ENCODE measurements at places on chromosomes 1 and 21.
A peak's percentile ranks its signal among the peaks of the same experiment; 100 is the strongest.

DNA sequence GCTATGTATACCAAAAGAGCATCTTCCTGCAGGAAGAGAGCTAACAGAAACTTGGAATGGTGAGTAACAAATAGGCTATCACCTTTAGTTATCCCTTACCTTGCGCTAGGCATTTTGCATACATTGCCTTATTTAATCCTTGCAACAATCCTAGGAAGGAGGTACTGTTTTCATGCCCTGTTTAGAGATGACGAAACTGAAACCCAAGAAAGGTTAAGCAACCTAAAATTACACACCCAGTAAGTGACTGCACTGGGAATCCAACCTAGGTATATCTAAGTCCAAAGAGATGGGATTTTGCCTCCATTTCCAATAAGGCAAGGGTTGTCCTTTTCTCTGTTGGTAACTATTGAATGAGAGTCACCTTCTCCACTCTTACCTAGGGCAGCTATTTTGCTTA is 144.5 kb downstream of the TM2D1 start:
- no peak for DNase-seq

- no peak for DNase-seq
These were observed 447.8 kb downstream of the USP25 start for GRCh38 chr21:16177532-16177931.

DNA sequence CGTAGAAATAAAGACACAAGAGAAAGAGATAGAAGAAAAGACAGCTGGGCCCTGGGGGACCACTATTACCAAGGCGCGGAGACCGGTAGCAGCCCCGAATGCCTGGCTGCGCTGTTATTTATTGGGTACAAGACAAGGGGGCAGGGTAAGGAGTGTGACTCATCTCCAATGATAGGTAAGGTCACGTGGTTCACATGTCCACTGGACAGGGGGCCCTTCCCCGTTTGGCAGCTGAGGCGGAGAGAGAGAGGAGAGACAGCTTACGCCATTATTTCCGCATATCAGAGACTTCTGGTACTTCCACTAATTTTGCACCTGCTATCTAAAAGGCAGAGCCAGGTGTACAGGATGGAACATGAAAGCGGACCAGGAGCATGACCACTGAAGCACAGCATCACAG is 4.1 kb upstream of the TPRG1L start:
- no peak for DNase-seq

- no peak for DNase-seq
These were observed 28.5 kb downstream of the TEX35 start for GRCh38 chr1:178541379-178541778.

DNA sequence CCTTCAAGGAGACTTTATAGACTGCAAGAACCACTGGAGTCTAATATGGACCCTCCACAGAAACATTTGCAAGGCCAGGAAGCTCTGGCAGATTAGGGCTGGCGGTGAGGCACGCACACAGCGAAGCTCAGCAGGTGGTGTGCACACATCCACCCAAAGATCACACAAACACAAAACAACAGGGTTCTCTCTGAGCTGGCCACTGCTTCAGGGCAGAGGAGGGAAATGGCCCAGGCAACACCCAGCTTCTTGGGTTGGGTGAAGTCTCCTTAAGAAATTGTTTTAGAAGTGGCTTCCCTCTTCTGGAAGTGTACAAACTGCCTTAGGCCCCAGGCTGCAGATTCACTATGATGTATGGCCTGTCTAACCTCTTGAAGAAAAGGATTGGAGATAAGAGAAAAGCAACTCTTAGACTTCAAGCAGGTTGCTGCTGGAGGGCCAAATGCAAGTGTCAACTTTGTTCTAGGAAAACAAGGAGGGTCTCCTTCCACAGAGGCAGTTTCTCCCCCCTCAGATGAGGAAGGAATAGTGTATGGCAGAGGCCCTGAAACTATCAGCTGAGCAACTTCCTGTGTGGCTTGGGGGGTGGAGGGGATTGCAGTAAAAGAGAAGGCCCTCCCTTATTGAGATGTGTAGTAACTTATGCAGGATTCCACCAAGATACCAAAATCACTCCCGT is 2.0 kb downstream of the RCSD1 start:
- DNase-seq: no peak

DNA sequence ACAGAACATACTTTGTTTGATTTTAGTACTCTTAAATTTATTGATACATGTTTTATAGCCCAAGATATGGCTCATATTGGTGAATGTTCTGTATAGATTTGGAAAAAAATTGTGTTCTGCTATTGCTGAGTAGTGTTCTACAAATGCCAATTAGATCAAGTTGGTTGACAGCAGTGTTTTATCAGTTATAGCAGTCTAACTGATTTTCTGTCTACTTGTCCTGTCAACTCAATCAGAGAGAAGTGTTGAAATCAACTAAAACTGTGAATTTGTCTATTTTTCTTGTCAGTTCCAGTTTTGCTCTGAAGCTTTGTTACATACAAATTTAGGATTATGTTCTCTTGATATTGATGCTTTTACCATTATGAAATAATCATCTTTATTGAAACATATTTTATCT is 14.7 kb upstream of the MT1HL1 start:
- DNase-seq: no peak

DNA sequence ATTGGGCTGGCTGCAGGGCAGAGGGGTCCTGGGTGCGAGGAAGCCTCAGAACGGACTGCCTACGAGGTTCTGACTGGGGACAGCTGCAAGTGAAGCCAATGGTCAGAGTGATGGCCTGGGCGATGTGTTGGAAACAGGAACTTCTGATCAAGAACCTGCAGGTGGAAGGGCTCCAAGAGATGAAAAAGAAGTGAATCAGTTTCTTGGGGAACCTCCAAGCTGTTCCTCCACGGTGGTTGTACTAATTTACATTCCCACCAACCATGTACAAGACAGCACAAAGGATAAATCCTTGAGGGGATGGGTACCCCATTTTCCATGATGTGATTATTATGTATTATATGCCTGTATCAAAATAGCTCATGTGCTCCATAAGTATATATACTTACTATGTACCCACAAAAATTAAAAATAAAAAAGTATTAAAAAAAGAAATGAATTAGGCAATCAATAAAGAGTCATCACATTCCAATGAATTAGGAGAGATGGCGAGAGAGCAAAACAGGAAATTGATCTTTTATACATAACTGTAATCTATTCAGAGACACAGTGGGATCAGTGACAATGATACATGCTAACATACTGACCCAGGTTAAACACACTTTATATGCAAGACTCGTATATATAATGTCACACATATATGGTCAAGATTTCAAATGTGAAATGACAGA is 58.1 kb downstream of the PTPN14 start:
- no peak for DNase-seq

GRCh38 chr1:154422521-154422920 is 17.4 kb downstream of the IL6R start:
- no peak for DNase-seq

GRCh38 chr21:46295996-46296752 is 10.0 kb downstream of the YBEY start:
- DNase-seq: peak; percentile 67

GRCh38 chr21:43809346-43809799 is 20.0 kb downstream of the RRP1 start:
- no peak for DNase-seq

DNA sequence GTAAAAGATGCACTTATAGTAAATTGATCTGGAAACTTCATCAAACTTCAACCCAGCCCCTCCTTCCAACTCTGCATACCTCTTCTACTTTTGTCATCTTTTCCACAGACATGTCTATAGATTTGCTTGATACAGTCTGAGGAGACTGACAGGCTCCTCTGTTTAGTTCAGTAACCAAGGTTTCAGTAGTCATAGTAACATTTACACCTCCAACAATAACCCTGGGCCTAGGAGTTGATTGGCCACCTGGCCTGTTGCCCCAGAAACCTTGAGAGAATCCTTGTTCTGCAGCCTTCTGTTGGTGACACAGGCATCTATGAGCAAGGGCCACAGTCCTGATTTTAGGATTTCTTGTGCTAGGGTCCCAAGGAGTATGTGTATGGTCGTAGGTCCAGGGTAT is at the start of gene CFAP141:
CFAP141 (minus strand) TSS at position 138 of the 400 bp plus-strand sequence; CDS start at position 112, 26 bp downstream.
- DNase-seq: no peak

DNA sequence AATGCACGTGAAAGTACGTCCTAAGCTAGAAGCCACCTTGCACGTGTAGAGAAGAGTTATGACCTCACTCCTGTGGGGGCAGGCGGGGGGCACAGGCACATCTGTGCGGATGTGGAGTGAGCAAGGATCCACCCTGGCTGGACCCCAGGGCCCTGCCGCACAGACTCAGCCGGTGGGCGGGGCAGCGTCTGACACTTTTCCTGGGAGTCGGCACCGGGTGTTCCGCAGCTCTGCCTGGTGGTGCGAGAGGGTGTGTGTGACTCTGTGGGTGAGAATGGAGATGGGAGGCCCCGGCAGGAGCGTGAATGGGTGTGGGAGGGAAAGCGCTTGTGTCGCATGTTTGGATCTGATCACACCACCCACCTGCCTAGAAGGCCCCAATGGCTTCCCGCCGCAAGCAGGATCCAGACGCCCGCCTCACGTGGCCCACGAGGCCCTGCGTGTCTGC is 29.5 kb downstream of the RAP1GAP start:
- no peak for DNase-seq

- DNase-seq: no peak
These were observed 97.0 kb upstream of the COA6 start for GRCh38 chr1:234276151-234276788.

GRCh38 chr1:213982289-213982671 is 5.5 kb upstream of the PROX1 start:
- peak; percentile 33 for DNase-seq

DNA sequence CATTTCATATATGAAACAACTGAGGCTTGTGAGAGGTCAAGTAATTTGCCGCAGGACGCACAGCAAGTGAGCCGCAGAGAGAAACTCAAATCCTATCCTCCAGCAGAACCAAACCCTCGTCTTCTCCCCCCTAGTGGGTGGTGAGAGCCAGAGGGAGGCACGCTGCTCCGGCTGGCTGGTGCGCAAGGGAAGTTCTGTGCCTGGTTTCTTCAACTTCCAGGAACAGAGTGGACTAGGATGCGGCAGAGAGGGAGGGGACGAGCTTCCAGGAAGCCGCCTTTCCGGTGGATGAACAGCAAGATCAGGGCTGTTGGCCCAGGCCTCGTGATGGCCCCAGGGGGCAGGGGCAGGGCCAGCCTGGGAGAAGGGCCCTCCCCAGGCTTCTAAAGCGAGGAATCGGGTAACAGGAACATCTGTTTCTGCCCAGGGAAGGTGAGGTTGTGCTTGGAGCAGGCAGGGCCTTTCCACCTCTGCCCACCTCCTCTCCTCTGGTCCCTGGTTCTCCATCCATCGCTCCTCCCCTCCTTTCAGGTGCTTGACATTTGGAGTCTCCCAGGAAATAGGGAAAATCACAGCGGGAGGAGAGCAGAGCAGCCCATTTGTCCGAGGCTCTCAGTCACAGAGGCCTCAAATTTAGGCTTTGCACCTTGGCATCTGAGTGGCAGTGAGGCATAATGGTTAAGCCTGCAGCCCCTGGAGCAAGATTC is 16.8 kb upstream of the PDIK1L start:
- no peak for DNase-seq

DNA sequence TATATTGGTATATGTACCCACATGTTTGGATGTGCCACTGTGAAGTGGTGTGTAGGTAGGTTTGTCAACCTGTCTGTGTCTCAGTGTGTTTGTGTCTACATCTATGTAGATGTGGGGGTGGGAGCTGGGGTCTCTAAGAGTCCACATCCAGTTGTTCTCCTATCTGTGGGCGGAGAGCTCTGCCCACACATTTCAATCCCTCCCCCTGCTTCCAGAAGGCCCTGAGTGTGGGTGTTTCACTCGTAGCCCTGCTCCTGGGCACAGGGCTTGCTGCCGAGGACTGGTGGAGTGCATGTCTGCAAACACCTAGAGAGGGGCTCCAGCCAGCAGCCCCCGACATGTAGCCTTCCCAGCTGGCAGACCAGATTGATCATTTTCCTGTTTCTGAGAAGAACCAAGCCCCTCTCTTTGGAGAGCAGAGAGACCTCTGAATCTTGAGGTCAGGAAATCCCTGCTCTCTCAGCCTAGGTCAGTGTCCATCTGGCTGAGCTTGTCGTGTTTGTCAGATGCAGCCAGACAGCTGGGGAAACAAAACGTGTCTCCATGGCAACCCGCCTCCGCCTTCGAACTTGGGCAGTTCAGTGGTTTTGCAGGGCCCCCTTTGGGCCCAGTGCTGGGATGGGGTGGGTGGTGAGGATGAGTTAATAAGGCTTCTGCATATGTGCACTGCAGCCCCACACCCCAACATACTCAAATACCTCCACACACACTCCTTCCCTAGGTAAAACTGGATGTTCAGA is 31.2 kb upstream of the SYNC start:
- peak; percentile 52 for DNase-seq

DNA sequence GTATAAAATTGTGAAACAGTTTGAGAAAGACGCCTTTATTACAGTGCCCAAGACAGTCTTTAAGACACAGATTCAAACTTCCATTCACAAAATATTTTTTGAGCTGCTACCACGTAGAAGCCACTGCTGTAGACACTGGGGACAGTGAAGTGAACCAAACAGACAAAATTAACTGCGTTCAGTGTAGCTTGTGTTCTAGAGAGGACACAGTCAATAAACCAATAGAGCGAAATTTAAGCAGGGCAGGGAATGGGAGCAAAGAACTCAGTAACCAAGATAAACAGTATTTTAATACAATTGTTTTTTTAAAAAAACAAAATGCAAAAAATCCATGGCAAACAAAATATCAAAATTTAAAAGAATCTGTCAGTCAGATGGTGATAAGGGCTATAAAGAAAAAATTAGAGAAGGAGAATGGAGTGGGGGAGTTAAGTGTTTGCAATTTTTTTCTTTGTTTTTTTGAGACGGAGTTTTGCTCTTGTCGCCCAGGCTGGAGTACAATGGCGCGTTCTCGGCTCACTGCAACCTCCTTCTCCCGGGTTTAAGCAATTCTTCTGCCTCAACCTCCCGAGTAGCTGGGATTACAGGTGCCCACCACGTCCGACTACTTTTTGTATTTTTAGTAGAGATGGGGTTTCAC is 719 bp upstream of the PARS2 start:
- no peak for DNase-seq
